COLO829 (cell line): ENCODE measurements at places on chromosomes 4 and X.

DNA sequence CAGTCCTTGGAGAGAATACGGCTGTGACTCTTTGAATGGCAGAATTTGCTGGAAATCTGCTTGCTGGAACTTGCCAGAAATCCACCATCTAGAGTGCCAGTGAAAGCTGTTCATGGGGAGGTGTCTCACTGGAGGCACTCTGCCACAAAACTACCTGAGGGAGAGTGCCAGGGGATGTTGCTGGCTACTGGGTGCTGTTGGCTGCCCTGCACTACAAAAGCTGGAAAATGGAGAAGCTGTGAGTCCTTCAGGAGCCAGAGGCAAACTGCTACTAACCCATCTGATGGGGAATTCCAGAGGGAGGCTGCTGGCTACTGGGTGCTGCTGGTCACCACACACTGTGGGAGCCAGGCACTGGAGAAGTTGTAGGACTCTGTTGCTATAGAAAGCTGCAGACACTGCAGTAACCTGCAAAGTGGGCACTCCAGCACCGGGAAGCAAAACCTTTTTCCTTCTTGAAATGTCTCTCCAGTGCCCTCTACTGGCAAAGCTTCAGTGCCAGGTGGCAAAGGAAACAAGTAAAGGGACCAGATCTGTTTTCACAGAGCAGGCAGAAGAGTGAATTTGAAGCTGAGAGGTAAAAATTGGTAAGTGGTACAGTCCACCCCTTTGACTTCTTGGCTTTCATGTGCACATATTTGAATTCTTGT lies 47.8 kb upstream of the HSD17B10 start:
- DNase-seq = peak; percentile 45

DNA sequence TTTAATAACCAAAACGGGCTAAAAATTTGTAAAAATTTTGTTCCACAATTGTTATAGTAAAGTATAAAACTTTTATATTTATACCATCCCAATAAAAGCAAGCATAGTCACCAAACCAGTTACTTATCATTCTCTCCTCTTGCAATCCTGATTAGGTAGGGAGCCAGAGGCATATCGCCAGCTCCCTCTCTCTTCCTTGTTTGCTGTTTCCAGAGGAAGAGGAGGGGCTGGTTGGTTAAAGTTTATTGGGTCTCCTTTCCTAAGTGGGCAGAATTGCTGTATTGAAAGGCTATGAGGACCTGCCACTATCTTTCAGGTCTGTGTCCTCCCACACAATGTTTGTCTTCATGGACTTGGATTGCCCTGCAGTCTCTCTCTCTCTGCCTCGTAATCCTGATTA lies 29.6 kb upstream of the BBS12 start:
- DNase-seq = no peak

GRCh38 chr4:70902577-70903290 lies 565 bp downstream of the MOB1B start:
- peak; percentile 12 for DNase-seq

- no peak for DNase-seq
These were observed 148.9 kb downstream of the SOX3 start for GRCh38 chrX:140355922-140356321.

- DNase-seq = no peak
These were observed 328.8 kb downstream of the BMPR1B start for GRCh38 chr4:95086551-95086950.

DNA sequence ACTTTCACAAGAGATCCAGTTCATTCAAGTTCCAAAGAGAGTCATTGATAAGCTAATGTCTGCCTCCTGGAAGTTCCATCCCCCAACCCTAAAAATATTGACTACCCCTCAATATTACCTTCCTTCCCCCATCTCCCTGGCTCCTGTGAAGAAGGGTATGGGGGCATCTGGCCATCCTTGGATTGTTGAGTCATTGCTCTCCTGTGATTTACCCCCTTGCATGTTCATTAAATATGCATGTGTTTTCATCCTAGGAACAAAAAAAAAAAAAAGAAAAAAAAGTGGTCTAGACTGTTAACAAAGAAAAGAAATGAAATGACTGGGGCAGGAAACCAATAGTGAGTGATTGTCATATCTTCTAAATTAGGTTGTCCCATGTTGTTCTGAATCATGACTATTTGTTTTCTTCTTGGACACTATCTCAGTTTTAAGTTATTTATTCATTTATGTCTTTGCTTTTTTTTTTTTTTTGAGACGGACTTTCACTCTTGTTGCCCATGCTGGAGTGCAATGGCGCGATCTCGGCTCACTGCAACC lies 51.9 kb upstream of the HUWE1 start:
- no peak for DNase-seq
